ENCODE measurements at places on chromosomes 11 and 22.

DNA sequence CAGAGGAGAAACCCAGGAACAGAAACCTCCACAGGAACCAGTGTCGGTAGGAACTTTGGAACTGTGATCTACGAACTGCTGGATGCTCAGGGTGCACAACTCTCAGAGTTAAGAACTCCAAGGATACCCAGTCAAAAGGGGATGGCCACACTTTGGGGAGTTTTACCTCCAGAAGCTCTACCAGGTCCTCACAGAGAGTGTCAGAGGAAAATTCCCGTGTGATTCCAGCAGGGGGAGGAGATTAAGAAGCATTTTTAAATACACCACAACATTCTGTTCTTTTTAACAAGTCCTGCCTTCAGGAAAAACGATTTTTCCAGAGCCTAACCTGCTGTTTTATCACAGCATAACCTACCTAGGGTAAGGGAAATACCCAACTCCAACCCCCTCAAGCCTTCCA is 104.0 kb downstream of the SOX6 start:
- DNase-seq = no peak

- peak; percentile 90 for DNase-seq
Measured at GRCh38 chr22:35301372-35301874, 1.7 kb downstream of the TOM1 start.

- peak; percentile 2 for DNase-seq
Measured at GRCh38 chr11:35144806-35145205, 5.8 kb downstream of the CD44 start.

GRCh38 chr11:123282597-123282996 is 87.5 kb upstream of the CLMP start:
- no peak for DNase-seq

- DNase-seq = no peak
Measured at GRCh38 chr11:44831605-44832394, 105.0 kb downstream of the TSPAN18 start.

- DNase-seq = no peak
Measured at GRCh38 chr22:29726512-29727130, 6.8 kb downstream of the CABP7 start.

DNA sequence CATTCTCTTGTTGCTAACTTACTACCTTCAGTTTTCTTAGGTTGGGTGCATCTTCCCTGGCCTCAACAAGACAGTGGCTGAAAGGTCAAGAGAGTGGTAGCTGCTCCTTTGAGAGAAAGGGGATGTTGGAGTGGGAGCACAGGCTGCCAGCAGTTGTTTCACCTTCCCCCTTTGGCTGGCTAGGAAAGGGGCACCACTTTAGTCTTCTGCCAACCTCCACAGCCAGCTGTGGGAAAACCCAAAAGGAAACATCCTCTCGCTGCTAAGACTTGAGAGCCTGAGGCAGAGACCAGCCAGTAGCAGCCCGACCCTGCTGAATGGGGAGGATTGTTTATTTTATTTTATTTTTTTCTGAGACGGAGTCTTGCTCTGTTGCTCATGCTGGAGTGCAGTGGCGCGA is 34.4 kb downstream of the MARK2 start:
- no peak for DNase-seq

- no peak for DNase-seq
Measured at GRCh38 chr22:43796567-43796966, 15.5 kb downstream of the EFCAB6 start.

DNA sequence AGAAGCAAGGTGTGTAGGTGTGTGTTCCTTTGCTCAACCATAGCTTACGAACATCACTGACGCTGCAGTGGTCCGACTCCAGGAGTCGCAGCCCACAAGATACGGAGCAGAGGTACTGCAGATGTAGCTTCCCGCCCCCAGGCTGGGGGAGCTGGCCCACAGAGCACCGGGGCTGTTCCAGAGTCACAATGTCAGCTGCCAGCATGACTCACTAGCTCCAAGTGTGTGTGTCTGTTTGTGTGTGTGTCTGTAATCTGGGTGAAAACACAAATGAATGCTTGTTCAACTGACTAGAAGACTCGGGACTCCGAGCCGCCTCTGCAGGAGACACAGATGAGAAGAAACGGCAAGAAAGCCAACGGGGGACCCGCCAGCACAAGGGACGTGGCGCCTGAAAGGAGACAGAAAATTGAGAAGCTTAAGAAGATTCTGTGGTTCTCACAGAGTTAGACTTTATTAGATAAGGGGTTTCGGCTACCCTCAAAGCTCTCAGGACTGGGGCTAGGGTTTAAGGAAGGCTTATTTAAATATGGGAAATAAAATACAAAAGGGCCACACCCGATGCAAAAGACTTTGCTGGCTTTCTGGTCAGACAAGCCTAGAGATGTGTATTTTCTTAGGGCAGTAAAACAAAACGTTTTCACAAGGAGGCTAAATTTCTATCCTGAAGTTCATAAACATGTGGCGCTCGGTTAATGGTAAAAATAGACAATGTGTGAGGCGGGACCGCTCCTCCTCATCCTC is 10.7 kb downstream of the VSIG10L2 start:
- DNase-seq = no peak

- no peak for DNase-seq
Measured at GRCh38 chr11:79025622-79026021, 415.2 kb downstream of the TENM4 start.

GRCh38 chr11:112809429-112809828 is 151.8 kb upstream of the NCAM1 start:
- DNase-seq = no peak
